ENCODE measurements at places on chromosomes 5 and 9.

DNA sequence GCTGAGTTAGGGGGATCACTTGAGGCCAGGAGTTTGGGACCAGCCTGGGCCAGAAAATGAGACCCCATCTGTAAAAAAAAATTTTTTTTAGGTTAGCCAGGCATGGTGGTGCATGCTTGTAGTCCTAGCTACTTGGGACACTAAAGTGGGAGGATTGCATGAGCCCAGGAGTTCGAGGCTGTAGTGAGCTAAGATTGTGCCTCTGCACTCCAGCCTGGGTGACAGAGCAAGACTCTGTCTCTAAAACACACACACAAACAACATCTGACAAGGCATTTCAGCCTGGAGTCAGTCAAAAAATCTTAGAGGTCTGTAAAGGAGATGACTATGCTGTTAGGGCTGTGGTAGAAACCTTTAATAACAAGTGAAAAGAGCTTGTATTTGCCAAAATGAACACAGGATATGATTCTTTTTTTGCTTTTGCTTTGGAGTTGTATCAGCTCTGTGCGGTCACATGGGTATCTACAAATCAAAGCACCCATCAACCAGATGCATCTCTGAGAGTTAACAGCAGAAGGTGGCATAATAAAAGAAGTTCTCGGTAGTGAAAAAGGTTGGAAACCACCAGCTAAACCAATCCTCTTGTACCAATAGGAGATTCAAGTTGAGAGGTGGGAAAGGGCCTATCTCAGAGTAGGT is 3.6 kb upstream of the PSMD5 start:
- DNase-seq, result no peak

DNA sequence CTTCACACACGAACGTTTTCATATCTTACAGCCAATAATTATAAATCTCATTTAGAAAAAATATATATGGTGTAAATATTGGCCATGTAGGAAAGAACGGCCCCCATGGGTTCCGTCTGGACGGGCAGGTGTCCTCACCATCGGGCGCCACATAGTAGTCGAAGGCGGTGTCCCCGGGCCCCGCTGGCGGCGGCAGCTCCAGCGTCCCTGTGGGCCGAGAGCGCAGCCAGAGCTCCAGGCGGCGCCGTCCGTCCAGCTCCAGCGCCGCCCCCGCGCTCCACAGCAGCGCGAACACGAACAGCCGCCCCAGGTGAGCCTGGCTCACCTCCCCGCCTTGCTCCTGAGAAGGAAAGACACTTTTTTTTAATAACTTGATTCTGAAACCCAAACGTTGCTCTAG is 134.6 kb downstream of the DNAH5 start:
- no peak for DNase-seq

DNA sequence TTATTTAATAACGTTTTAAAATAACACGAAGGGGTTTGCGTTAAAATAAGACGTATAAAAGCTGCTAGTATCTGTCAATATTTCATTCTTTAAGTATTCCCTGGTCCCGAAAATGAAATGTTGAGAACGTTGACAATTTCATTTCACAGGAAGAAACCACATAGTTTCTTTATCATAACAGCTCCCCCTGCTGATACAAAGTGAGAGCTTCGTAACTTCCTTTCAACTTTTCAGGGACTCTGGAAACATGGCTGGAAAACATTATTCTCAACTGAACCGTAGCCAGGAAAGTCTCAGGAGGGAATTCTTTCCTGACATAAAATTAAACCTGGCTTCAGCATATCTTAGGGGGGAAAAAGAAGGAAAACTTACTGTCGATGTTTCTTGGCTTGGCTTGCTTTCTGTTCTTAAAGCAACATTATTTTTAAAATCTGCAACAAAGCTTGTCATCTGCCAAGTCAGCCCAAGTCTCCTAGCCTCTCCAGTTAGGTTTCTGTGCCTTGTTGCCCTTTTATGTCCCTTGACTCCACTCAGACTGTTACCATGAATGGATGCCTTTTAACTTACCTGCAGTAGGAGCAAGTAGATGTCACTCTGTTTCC is 122.9 kb upstream of the DAB2 start:
- DNase-seq, result no peak

GRCh38 chr5:72185496-72186329 is 78.4 kb downstream of the MAP1B start:
- no peak for DNase-seq

DNA sequence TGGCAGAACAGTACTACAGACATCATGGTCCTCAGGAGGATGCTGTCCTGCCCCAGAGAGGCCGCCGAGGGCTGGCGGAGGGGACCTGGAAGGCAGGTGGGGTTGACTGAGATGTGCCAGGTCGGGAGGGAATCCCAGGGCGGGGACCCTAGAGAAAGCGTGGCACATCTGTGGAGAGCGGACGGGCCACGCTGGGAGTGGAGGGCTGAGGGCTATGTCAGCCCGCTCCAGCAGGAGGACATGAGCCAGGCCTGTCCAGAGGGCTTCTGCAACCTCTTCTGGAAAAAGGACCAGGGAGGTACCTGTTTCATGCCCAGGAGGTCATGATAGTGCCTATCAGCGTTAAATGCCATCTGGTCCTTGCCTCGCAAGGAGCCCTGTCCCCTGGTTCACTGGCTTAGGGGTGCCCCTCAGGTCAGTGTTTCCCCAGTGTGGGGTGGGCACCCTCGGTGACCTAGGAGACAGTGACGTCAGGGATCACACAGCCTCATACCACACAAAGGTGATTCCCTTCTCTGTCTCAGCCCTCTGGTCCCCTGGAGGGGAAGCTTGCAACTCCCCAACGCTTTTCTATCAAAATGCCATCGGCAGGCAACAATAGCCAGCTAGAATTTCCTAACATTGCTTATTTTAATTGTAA is 103.6 kb upstream of the IER5L start:
- no peak for DNase-seq

GRCh38 chr5:17928581-17928981 is 294.3 kb downstream of the TAF11L14 start:
- DNase-seq, result no peak

- no peak for DNase-seq
Observed at GRCh38 chr5:55033568-55033967, 9.5 kb downstream of the GZMK start.

- no peak for DNase-seq
Observed at GRCh38 chr9:119369680-119370366, 588 bp upstream of the BRINP1 start.

DNA sequence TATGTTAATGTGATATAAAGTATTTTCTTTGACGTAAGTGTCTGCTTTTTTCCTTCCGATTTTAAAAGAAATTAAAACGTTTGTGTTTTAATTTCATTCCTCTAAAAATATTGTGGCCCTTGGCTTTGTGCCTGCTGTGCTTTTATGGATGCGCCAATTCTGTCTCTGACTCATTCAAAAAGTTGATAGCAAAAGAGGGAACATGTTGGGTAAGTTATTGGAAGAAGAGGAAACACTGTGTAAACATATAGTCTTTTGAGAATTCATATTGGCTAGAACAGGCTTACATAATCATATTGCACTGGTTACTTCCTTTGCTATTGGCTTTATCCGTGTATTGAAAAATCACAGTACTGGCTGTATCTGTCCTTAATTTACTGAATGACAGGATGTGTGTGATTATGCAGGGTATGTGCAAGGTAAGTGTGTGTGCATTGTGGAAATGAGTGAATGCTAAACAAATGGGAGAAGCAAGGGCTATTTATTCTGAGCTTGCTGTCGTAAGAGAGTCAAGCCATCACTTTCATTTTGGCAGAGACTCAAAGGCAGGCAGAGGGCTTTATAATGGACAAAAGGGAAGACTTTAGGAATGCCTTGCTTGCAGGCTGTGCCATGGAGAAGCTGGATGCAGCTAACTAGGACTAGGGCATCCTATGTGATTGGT is 67.8 kb downstream of the SGCD start:
- DNase-seq, result no peak

GRCh38 chr5:143347046-143347445 is 56.4 kb downstream of the NR3C1 start:
- no peak for DNase-seq

- no peak for DNase-seq
Observed at GRCh38 chr5:179959641-179960040, 51.9 kb upstream of the TBC1D9B start.

- no peak for DNase-seq
Observed at GRCh38 chr5:135313405-135313804, 85.6 kb downstream of the MACROH2A1 start.

- DNase-seq, result no peak
Observed at GRCh38 chr5:57174890-57175510, 1.1 kb downstream of the GPBP1 start.
